IMR-90 (cell line): ENCODE measurements at places on chromosomes 3 and 15.
A peak's percentile ranks its signal among the peaks of the same experiment; 100 is the strongest.

- DNase-seq: peak; percentile 18
Measured at GRCh38 chr15:74265046-74265639, 29.0 kb downstream of the CCDC33 start.

- DNase-seq: no peak
Measured at GRCh38 chr3:19886404-19886803, 47.6 kb downstream of the EFHB start.

DNA sequence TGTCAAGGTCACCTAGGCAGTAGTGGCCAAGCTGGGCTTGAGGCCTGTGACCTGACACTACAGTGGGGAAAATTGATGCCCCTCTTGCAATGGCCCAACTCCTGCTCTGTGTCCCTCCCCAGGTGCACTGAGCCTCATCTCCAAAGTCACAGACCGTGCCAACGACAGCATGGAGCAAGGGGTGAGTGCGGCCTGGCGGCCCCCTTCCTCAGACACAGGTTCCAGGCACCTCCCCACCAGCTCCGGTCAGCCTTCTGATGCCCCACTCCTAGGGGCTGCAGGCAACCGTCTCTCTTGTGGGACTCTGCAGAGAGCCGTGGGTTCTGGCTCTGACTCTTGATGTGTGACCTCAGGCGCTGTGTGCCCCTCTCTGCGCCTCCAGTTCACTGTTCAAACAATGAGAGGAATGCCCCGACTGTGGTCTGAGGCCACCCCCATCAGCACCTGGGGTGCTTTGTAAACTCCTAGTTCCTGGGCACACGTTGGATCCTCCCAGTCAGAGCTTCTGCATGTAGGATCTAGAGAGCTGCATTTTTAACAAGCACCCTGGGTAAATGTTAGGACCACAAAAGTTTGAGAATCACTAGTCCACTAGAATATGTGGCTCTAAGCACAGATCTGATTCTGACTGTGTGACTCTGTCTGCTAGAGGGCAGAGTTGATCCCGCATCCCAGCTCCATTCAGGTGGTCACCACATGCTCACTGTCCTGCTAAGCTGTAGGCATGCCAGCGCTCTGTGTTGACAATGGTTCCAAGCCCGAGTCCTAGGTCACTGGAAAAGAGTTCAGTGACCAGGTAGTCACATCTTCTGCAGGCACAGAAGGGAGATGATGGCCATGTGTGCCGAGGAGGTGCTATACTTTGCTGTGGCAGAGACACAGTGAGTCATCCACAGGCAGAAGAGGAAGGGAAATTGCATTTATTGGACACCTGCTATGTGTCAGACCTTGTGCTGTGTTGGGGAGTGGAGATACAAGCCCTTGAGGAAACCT, 46.2 kb upstream of the NR2C2 start:
- no peak for DNase-seq

GRCh38 chr3:31903686-31904431, 77.2 kb downstream of the OSBPL10 start:
- no peak for DNase-seq

DNA sequence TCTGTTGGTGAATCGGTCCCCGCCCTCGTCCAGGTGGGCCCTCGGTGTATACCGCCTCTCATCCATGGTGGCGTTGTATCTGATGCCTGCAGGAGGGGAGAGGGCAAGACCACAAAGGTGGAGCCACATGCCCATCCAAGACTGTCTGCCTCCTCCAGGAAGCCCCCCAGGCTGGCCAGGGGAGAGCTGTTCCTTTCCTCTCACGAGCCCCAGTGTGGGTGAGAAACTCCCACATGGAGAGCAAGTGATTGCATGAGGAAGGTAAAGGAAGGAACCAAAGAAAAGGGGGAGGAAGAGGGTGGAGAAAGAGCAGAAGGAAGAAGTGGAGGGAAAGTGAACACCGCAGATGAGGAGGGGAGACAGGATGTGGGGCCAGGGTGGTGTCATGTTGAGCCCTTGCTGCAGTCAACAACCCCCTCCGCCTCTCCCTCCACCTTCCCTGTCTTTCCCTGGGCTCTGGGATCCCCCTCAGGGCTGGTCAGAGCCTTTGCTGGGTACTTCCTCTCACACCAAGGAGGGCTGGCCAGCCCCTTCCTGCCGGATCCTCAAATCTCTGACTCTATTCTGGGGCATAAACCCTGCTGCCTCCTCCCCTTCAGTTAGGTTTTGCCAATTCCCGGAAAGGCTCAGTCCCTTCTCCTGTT, 49.3 kb downstream of the FEM1B start:
- DNase-seq: no peak

DNA sequence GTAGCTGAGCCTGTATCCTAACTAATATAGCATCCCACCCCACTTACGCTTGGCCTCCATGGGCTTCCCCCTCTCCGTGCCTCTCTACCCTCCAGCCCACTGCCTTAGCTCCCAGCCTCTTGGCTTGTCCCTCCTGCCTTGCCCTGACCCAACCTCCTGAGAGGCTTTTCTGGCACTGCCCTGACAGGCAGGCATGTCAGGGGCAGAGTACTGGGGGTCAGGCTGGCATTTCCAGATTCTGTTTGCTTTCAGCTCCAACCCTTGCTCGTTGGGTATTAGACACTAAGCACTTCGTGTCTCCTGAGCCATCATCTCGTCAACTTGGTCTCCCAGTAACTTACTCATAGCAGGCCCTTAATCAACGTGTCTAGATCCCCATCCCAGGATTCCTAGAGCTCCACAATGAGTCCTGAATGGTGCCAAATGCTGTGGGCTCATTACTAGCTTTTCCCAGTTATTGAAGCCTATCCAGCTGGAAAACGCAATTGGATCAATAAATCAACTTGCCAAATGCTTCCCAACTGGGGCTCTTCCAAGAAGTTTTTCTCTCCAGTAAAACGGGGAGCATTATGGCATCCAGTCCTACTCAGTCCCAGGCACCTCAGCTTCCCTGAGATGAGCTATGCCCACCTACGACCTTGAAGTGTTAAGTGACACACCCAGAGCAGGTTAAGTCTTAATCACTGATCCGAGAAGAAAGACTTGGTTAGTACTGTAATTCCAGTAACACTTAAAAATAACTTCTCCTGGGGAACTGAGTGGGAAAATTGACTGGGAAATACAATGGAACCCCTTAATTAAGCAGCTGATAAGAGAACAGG, 78.5 kb upstream of the DLG1 start:
- no peak for DNase-seq
